ENCODE measurements at places on chromosomes 7 and 10.

DNA sequence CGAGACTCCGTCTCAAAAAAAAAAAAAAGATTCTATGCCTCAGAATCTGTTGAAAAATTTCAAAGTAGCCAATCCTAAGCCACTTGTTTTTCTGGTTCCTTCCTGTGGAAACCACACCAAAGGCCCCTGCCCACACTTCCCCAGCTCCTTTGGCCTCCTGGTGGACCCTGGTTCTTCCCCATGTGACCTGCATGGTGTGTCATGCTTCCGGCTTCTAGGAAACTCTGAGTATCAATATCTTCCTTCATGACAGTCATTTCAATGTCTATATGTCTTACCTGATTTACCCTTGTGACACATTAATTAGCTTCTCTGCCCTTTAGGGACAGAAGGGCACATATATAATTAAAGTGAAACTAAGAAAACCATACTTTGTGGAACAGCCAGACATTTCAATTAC lies 80.4 kb upstream of the GRB10 start:
- DNase-seq = no peak

- peak; percentile 36 for DNase-seq
Observed at GRCh38 chr7:5780801-5781496, 514 bp downstream of the RNF216 start.

DNA sequence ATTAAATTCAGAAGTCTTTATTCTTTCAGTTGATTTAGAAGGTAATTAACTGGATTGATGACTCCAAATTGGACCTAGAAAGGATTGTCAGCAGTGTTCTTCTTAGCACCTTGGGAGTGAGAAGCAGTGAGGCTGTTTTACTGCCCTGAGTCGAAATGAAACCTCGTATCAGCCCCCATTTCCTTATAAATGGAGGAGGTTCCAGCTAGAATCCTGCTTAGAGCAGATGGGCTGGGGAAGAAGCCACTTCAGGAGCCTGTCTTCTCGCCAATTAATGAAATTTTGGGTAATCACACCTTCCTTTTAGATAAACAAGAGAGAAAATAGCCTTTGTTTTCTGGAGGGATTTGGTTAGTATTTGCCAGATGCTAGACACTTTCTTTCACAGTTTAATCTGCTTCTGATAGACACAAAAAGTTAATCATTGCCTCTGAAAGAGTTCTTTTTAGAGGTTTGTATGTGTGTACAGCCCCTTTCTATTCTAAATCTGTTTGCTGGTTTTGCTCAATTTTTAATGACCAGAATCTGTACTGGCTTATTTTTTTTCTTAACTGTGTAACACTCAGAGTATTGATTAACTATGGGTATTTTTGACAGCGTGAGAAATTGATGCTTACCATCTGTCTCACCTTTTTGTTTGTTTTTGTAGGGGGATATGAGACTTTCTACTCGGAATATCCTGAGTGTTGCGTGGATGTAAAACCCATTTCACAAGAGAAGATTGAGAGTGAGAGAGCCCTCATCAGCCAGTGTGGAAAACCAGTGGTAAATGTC lies 4.6 kb downstream of the DUSP5 start:
- no peak for DNase-seq

DNA sequence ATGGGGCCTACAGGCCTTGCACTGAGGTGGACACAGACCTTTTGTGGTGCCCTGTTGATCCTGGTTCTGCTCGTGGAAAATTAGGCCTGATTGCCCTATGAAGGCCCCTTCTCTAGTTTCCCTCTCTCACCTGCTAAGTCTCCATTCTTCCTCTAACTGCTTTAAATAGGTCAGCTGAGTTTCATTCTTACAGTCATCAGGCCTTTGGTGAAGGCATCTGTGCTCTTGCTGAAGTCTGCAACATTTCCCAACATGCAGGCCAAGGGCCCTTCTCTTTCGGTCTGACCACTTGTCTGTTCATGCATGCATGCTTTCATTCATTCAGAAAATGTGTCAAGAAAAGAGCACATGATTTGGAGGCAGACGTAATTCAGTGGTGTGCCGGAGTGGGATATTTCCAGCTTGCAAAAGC lies 244.0 kb downstream of the BUB3 start:
- no peak for DNase-seq

DNA sequence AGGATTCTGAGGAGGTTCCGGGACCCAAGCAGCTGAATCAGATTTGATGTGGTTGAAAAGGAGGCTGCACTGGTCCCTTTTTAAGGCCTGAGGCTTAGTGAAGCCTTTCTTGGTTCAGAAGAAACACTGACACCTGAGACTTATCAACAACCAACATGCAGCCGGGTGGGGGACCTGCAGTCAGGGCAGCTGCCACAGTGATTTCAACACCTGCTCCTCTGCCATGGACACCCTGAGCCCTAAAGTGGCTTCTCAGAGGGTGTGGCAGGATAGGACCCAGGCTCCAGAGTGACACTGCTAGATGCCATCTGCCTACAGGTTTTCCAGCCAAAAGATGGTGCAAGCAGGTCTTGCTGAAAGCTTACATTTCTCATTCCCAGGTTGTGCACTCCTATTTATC lies 99.3 kb downstream of the COL13A1 start:
- DNase-seq = no peak

- no peak for DNase-seq
Observed at GRCh38 chr10:70931168-70931815, 42.9 kb upstream of the PCBD1 start.

- no peak for DNase-seq
Observed at GRCh38 chr10:73519336-73519735, 23.5 kb upstream of the PPP3CB start.

DNA sequence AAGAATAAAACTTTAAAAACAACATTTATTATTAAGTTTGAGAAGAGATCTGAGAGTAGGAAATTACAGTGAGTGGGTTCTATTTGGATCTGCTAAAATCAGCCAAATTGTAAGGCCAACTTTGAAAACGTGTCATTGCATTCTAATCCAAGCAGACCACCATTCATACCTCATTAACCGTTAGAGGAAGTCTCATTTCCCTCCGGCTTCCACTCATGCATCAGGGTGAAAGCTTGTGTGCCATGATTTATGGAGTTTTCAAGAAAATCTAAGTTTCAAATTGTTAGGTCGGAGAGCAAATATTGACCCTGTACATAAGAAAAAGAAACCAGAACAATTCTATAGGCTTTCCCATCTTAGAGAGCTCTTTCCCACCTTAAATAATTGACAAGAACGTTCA lies 166.6 kb upstream of the NRG3 start:
- no peak for DNase-seq

DNA sequence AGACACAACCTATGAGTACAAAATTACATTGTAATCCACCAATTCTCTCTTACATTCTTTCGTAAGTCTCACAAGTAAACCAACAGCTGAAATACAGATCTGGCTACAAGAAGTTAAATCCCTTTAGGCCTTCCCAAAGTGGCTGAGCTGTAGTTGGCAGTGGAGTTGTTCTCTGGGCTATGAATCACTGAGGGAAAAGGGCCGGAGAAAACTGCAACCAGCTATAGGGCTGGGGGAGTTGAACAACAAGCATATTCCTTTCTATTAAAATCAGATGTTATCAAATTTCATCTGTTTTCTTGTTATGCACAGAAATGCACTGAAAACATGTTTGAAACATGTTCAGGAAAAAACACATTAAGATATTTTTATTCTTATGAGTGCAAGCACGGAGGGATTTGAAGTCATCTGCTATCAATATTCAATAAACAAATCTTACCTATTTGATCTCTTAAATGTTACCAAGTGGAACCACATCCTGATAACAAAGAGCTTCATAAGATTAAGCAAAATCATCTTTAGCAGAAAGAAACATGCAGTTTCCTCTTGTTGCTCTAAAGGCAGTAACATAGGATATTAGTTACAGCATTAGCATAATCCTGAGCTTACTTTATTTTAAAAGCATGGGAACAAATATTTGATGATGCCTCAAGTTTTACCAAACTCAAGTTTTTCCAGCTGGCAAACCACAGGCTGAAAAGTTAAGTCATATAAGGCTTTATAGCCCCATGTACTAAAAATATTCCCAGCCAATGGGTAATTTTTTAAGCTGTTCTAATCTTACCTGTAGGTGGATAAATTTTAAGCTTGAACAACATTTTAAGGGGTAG lies 212.7 kb downstream of the TAX1BP1 start:
- no peak for DNase-seq

DNA sequence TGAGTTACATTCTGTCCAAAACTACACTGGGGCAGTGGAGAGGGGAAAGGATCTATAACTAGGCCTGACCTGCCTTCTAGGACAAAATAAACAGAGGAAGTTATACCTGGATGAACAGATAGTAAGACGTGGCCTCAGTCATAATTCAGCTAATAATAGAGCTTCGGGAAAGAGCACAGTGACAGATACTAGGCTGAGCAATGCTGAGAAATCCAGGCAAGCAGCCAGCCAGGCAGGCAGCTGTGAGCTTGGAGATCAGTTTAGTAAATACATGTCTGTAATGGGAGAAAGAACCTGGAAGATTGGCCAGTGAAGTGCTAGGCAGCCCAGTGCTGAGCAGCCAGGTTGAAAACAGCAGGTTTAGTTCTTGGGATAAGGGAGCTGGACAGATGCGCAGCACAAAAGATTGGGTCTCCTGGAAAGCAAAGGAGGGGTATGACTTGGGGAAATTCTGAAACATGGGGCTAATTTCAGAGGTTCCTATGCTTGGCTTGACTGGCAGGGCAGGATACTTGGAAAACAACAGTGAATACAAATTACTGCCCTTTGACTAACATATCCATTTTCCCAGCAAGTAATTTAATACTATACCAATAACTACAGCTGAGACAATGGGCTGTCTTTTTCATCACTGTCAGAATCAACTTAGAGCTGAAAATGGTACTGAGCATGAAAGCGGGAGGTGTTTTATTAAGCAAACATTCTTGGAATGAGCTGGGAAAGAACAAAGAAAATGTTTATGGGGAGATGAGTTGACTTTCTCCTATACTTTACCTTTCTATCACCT lies 140.8 kb downstream of the DGKB start:
- DNase-seq = no peak

- no peak for DNase-seq
Observed at GRCh38 chr10:73376679-73377078, 18.0 kb upstream of the CFAP70 start.

GRCh38 chr10:10629512-10629911 lies 388.2 kb upstream of the CELF2 start:
- DNase-seq = no peak

DNA sequence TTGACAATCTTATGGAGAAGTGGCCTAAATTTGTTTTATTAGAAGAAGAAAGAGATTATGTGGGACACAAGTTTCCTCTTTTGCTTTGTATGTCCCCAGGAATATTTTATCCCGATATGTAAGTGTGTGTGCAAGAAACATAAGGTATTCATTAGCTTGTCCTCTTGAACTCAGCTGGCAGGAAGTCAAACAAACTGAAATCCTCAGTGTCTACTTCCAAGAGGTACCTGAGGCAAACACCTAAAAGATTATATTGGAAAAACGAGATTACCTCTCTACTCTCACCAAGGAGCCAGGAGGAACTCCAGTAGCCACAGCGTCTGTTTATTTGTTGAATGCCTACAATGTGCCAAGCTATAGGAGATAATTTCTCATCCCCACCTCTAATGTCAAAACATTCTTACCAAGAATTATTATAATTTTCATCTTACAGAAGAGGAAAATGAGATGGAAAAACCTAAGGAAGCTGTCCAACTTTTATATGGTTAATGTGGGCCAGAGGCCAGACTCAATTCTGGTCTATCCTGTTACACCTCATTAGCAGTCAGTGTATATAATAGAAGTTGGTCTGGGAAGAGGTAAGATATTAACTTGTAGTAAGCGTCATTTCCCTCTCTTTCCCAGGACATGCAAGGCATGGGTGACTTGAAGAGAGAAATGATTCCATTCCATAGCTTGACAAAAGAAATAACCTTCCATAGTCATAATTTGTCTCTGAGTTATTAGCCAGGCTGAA lies 692.7 kb downstream of the MAGI2 start:
- no peak for DNase-seq

DNA sequence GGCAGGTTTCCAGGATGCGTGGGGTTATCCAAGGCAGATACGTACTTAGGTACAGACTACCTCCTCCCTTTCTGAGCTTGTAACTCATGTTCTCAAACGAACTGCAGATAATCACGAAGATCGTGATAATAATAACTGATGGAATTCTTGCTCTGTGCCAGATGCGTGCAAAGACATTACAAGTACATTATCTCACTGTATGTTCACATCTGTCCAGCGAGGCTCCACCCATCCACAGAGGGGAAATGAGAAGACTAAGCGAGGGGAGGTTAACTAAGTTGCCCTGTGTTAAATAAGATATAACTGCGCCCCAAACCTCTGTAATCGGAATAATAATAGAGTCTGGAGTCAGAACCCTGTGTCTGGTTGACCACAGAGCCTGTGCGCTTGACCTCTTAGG lies 1.9 kb downstream of the GALNT17 start:
- no peak for DNase-seq

DNA sequence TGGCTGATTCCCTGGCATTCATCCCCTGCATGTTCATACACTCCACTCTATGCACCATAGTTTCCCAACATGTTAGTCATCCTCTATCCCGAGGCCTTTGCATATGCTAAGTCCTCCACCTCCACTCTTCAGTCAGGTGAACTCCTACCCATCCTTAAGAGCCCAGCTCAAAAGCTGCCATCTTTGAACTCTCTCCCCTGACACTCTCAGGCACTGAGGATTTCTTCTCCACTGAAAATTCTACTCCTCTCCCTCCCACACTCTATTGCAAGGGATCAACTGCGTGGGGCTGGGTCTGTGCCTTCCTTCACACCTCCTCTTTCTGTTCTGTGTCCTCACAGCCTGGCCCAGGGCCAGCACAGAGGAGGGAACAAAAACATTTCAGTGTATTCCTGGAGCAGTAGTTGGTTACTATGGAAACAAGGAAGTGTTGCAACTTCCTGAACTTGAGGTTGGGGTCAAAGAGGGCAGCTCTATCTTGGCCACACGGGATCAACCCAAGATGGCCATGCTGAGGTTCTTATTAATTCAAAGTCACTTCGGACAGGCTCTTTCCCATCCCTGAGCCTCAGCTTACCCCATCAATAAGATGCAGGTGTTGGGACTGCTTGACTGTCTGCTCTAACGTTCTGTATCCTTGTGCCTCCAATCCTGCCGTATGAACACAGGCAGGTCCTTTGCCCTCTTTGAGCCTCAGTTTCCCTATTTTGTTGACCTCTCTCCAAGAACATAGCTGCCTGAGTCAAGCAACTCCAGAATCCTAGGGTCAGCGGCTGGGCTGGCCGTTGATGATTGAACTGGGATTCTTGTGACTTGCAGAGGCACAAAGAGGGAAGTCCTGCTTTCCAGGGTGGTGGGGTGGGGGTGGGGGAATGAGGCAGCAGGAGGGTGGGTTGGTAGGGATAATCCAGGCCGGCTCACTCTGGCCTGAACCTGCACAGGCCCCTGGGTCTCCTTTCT lies 15.5 kb downstream of the ZMIZ1 start:
- no peak for DNase-seq

DNA sequence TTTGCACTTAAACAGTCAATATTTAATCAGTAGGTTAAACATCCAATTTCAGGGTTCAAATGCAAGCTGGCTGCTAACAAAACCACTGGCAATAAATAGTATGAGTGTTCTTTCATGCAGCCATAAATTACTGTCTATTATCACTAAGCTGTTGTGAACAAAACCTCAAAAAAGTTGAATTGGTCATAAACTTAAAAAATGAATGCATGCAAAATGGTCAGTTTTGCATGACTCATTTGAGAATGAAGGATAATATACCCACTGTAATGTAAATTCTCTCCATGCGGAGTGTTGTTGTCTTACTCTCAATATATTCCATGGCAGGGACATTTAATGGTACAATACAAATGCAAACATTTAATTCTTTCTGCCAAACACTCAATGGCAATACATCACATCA lies 226.4 kb downstream of the MAGI2 start:
- DNase-seq = no peak
